Left ventricle myocardium superior (tissue), 1 donor: ENCODE measurements at places on chromosomes 3 and 15. TPM values are rescaled to one million over a fixed set of nuclear protein-coding genes. Genes with fewer than 3 reads are reported as not detected.

Gene WDR5B
- 2.9 TPM for total RNA-seq

Gene ZNF80
- total RNA-seq: not detected

Gene CTXN2
- not detected for total RNA-seq

Gene SLC22A13
- not detected for total RNA-seq

Gene SUMF1
- total RNA-seq: 6.8 TPM

Gene TMEM207
- not detected for total RNA-seq

Gene KY
- total RNA-seq: 20.6 TPM

Gene GOLGA8J
- total RNA-seq: not detected

Gene NANOGP8
- total RNA-seq: not detected

Gene CAND2
- 69.2 TPM for total RNA-seq

Gene SPATA12
- total RNA-seq: not detected

DNA sequence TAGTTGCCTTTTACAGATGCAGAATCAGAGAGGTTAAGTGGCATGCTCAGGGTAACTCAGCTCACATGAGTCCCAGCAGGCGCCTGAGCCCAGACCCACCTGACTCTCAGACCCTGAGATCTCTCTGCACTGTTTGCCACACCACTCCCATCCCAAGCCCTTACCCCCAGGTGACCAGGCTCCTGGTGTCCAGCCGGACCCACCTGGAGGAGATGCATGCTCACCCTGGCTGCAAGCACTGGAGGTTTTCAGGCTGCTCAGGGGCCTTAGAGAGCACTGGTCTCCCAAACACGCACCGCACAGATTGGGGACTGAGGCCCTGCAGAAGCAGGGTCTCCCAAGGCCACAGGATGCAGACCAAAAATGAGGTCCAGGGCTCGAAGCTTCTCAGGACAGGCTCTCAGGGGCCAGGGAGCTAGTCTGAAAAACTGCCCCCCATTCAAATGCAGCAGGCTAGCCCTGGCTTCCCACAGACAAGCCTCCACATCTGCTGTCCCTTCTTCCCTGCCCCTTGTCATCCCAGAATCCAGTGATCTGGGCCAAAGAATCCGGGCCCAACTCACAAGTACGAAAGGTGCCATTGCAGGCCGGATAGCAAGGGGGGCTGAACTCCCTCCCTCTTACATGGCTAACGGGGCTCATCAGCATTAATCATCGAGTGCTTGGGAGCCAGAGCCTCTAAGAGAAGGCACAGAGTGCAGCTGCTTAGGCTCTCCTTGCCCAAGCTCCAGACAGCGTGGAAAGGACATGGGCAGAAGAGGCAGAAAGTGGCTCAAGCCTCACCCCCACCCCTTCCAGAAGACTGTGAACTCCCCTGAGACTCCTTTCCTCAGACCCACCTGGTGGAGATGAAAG, 90.2 kb upstream of the PRR20G start:
- no peak for DNase-seq

GRCh38 chr3:71237672-71238071, 345.9 kb downstream of the FOXP1 start:
- DNase-seq: no peak

GRCh38 chr3:174197416-174197815, 661.7 kb upstream of the NAALADL2 start:
- DNase-seq: no peak

DNA sequence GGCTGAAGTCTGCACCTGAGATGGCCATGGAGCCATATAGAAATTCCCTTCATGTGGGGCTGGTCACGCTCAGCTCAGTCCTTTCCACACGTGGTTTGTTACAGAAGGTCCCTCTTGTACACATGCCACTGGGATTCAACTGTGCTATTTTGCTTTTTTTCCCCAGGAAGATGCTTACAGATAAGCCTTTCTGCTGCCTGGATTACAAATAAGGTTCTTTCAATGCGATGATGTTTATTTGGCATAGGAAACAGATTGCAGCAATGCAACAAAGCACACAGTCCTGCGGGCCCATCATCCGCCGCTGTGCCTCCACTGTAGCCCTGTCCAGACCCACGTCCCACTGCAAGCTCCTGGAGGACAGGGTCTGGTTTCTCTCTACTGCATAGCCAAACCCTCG, 124.8 kb downstream of the XXYLT1 start:
- no peak for DNase-seq

DNA sequence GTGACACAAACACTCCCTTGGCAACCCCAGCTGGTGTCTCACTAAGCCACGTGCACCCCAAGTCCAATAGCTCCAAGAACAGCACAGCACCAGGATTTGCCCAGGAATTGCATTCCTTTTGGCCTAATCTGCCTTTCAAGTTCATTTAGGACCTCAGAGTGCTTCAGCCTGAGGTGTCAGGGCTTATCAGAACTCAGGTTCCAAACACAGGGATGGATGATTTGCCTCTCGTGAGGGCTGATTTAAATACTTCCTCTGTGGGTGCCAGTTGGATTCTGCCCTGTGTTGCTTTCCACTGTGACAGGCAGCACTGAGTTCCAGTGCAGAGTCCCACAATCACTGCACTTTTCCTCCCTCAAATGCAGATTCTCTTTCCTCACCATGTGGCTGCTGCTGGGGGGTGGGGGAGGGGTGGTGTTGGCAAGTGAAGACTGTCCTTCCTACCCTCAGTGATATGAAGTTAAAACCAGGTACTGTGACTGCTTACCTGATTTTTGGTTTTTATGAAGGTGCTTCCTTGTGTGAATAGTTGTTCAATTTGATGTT, 204.3 kb upstream of the STAC start:
- no peak for DNase-seq

DNA sequence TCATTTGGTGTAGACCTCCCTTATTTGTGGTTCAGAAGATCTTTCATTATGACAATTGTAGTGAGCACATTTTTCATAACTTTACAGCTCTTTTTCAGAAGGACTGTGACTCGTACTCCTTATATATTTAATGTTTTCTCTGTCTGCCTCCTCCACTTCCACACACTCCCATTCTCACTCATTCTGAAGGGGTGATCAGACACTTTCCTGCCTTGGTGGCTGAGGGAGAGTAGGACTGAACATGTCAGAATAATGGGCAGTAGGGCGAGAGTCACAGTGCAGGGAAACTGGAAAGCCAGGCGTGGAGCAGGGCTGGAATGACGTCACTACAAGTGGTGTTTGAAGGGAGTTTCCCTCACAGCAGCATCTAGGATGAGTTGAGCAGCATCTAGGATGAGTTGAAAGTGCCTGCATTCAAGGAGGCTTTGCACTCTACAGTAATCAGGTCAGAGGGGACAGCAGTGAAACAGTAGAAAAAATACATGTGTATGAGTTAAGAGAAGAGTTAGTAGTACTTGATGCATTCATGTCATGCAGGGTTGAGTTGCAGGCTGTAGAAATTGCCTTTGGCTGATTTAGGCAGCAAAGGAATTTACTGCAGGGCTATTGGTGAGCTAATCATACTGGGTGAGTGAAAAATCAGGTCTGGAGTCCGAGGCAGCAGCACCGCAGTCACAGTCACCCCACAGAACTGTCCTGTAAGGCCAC, 36.3 kb upstream of the FBXL22 start:
- no peak for DNase-seq

DNA sequence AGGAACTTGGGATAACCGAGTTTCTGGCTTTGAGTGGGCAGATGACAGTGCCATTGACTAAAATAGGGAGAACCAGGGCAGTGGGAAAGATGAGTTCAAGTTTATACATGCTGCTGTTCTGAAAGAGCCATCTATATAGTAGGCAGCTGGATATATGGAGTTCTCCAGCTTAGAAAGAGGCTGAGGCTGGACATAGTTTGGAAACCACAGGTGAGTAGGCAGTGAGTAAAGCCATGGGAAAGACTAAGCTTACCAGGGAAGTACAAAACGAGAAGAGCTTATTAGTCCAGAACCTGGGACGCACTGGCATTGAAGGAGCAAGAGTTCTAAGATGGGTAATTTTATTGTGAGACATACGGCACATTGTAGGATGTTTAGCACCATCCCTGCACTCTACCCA, 54.2 kb downstream of the MSL2 start:
- DNase-seq: no peak

DNA sequence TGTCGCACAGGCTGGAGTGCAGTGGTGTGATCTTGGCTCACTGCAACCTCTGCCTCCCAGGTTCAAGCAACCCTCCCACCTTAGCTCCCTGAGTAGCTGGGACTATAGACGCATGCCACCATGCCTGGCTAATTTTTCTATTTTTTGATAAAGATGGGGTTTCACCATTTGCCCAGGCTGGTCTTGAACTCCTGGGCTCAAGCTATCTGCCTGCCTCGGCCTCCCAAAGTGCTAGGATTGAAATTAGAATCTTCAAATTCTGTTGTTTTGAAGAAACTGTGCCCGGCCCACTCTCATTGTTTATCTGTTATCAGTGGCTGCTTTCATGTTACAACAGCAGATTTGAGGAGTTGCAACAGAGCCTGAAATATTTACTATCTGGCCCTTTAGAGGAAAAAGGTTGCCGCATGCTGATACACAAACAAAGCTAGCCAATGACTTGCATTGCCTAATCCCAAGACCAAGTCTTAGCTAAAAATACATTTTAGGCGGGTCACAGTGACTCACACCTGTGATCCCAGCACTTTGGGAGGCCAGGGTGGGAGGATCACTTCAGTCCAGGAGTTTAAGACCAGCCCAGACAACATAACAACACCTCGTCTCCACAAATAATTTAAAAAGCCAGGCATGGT, 43.2 kb upstream of the PPP4R2 start:
- DNase-seq: no peak

GRCh38 chr3:55691141-55691540, 204.0 kb upstream of the WNT5A start:
- no peak for DNase-seq

DNA sequence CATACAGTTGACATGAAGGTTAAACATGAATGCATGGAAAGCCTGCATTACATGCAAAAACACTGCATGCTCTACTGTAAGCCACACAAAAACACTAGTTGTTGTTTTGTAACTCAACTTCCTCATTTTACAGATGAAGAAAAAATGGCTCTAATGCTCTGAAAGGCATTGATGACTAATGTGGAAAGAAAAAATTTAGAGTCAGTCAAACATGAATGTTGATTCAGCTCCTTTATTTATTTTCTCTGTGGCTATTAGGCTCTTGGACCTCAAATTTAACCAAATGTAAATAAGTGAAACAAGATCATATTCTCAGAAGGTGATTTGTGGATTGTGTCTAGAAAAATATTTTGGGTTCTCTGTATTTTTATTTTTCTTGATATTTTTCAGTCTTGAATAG, 336.7 kb upstream of the ZNF717 start:
- DNase-seq: no peak

DNA sequence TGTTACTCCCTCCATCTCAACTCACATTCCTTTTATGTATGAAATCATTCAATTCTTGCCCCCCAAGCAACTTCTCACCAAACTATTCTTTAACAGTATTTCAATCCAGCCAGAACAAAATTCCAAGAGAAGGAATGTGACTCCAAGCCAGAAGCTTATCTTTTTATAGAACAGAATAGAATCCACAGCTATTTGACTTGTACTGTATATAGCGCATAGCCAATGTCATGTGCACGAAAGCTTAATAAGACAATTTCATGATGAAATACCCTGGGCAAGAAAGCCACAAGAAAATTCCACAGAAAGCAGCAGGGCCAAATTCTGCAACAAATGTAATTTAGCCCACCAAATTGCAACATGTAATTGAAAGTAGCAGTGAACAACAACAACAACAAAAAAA, 127.6 kb upstream of the UBE2E2 start:
- no peak for DNase-seq

DNA sequence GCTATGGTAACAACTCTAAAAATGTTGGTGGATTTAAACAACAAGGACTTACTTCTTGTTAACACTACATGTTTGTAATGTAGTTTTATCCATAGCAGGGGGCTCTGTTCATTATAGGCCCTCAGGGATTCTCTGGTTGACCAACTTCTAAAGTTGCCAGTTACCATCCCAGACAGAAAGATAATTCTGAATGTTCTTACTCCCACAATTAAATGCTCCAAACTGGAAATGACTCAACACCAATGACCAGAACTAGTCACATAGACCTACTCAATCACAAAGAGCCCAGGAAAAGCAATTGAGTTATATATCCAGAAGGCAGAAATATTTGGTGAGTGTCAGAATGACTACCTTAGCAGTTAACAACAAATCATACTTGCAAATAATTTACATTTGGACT, 199.3 kb upstream of the UMPS start:
- DNase-seq: no peak

GRCh38 chr15:25171111-25171811, 216.5 kb downstream of the SNRPN start:
- DNase-seq: peak; percentile 23

GRCh38 chr3:45553469-45553974, 41.0 kb upstream of the LIMD1 start:
- peak; percentile 72 for DNase-seq

DNA sequence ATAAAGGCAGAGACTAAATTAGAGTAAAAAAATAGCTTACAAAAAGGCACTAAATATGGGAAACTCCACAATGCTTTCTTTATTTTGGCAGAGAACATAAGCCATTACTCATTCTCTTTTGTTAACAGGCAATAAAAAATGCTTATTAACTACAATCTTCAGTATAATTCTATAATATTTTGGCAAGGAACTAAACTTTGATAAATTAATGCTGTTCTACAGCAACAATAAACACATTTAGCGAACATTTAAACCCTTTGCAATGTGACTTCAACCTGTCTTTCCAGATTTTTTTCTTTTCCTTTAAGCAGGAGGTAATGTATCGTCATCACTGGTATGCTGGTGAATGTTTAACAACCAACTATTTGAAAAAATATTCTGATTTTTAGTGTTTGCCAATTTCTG, 42.2 kb upstream of the POU1F1 start:
- no peak for DNase-seq

DNA sequence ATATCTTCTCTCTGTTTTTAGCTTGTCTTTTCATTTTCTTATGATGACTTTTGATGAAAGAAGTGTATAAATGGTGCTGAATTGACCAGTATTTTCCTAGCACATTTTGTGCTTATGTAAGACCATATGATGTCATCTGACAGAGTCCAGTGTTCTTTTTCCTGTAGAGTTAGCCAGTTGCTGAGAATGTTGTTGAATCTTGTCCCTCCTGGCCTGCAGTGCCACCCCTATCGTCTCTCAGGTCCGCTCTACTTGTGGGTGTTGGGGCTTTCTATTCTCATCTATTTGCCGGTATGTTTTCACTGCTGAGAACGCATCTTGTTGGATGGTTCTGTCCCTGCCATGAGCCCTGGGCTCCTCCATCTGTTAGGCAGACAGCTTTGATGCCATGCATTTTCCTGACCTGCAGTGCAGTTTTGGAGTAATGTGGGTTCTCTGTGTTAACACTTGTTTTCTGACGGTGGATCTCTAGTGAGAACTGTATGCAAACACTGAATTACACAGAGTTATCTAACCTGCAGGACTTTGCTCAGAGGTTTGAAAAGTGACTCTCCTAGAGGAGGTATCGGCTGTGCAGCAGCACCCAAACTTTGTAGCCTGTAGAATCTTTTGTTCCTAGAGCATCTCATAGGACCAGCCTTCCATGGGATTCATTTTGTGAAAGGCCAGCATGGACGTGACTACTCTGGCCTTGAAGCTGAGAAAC, 44.6 kb downstream of the SLC6A20 start:
- no peak for DNase-seq

GRCh38 chr3:13770170-13771169, 109.4 kb downstream of the WNT7A start:
- no peak for DNase-seq

- DNase-seq: no peak
These were observed 38.5 kb upstream of the DUSP7 start for GRCh38 chr3:52094571-52095485.
